Endodermal cell (in vitro differentiated cells): ENCODE measurements at places on chromosomes 4 and X. TPM values are rescaled to one million over a fixed set of nuclear protein-coding genes. Genes with fewer than 3 reads are reported as not detected.

The LRRC66 gene
- 0.16 and 0.35 TPM in 2 replicates for total RNA-seq

DNA sequence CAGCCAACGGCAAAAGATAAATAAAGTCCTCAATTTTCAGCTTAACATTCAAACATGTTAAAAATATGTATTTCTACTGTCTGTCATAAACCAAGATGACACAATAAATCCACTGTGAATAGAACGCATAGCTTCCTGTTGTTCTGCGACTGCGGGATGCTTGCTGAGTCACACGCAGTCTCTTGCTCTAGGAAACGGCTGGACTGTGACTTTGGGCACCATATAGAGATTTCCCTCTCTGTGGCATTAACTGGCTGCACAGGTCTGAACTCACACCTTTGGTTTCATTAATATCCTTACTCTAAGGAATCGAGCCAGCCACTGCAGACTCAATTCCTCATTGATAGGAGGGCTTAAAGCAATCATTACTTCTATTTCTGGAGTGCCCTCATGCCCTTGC lies 8.4 kb downstream of the BEND4 start:
- H3K27me3 ChIP-seq = peaks cover 7% of the 10 kb centered on the region
- no peaks in the 10 kb centered on the region for H3K36me3 ChIP-seq
- no peaks in the 10 kb centered on the region for H3K4me1 ChIP-seq
- no peak overlapping the region for H3K27ac ChIP-seq

DNA sequence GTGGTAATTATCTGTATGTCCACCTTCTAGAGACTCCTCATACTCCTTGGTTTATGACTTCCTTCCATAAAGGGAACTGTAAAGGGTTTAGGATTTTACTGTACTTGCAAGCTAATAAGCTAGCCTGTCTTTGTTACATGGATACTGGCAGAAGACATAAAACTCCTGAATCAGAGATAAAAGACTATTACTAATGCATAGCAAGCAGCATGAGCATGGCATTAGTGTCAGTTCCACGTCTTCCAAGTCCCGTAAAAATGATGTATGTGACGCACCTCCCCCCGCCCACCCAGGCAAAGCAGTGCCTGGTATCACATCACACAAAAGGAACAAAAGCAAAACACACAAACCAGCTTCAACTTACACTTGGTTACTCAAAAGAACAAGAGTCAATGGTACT lies 71.0 kb downstream of the SLC10A6 start:
- H3K27ac ChIP-seq = no peak overlapping the region
- H3K36me3 ChIP-seq = peaks cover 86% of the 10 kb centered on the region
- no peaks in the 10 kb centered on the region for H3K27me3 ChIP-seq

The OPHN1 gene
- 4.9 to 5.7 TPM (median 5.0 TPM) in 3 replicates for total RNA-seq

The GPRASP1 gene
- total RNA-seq = 3.7 to 6.7 TPM (median 4.5 TPM) in 3 replicates
